ENCODE measurements at places on chromosomes 5 and 9.

DNA sequence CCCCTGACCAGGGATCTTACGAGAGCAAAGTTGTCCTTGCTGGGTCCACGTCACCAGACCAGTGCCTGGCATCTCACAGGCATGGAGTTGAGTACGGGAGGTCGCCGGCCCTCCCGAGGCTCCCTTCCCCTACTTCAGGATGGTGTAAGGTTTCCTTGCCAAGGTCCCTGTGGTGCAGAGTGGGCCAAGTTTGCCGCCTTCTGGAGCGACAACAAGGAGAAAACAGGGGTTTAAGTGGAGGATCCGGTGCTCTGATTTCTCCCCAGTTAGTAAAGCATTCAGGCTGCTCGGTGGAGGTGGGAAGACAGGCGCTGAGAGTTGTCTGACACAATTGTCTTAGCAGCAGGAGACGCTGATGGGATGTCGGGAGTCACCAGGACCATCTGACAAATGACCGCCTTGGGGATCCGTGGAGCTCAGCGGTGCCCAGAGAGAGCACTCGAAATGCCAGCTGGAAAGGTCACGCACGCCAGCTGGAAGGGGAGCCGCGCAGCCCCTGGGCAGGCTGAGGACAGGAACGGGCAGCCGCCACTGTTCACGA, 37.3 kb downstream of the ADAMTS2 start:
- no peak for ATAC-seq

- ATAC-seq = no peak
Observed at GRCh38 chr5:158698768-158699284, 400.9 kb downstream of the EBF1 start.

- ATAC-seq = peak; percentile 60
Observed at GRCh38 chr9:77806741-77807140, 158.6 kb upstream of the GNA14 start.

GRCh38 chr9:132797861-132798659, 80.0 kb downstream of the AK8 start:
- no peak for ATAC-seq

DNA sequence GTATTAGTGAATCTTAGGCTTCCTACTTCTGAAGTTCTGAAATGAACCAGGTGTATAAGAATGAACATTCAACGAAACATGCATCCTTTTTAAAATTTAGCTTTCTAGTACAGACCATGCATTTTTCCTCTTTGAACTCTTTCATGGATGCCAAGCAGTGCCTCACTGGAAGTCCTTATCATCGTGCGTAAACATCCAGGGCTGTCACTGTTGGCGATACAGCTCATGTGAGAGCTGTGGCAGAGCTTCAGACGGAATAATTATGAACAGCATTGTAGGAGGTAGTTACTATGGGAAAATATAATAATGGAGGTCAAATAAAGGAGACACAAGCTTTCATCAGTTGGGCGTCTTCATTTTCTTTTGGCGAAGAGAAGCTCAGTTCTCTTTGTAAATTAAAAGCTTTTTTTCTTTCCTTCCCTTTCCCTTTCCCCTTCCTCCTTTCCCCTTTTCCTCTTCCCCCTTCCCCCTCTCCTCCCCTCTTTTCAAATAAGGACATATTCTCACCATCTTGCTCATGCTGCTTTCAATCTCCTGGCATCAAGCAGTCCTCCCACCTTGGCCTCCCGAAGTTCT, 167.3 kb downstream of the KDM4C start:
- no peak for ATAC-seq

- ATAC-seq = no peak
Observed at GRCh38 chr5:95281226-95281625, 3.7 kb downstream of the MCTP1 start.

DNA sequence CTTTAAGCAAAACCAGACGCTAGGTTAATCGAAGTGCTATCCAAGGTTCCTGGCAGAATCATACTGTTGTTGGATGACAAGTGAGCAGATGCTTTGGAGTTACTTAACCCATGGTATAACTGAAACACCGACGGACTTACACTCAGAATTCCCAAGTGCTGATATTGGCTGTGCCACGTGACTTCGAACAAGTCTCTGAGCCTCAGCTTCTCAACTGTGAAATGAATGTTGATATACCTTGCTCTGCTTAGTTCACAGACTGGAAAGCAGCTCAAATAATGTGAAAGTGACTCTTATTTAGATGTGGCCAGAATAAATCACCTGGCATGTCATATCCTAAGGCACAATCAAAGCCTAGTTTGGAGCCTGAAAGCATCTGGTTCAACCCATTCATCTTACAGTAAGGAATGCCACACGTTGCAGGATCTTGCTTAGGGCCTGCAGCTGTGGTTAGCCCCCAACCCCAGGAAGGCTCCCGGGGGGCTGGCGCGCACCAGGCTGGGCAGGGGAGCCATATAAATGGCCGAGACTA, 759 bp downstream of the GEMIN5 start:
- ATAC-seq = no peak

DNA sequence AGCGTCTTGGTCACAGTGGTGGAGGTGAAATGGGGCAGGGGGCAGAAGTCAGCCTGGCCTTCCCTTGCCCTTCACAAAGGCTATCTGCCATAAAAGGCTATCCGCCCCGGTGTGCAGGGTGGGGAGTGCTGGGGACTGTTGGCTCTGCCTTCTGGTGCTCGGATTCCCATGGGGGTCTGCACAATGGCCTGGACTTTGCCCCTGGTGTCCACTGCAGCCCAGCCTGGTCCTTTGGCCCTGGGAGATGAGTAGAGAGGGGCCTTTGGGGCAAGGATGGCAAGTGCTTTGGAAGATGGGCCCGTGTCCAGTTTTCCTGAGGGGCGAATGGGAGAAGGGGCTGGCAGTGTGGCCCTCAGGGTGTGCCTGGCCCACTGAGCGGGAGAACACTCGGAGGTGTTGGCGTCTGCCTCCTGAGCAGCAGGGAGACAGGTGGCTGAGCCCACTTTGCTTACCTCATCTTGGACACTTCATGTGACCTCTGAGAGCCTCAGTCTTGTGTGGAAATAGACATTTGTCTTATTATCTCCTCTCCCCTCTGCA, 69.9 kb downstream of the HSPA4 start:
- ATAC-seq = no peak

Measured in motor neuron (in vitro differentiated cells).